ENCODE measurements at places on chromosomes 2 and 18.

DNA sequence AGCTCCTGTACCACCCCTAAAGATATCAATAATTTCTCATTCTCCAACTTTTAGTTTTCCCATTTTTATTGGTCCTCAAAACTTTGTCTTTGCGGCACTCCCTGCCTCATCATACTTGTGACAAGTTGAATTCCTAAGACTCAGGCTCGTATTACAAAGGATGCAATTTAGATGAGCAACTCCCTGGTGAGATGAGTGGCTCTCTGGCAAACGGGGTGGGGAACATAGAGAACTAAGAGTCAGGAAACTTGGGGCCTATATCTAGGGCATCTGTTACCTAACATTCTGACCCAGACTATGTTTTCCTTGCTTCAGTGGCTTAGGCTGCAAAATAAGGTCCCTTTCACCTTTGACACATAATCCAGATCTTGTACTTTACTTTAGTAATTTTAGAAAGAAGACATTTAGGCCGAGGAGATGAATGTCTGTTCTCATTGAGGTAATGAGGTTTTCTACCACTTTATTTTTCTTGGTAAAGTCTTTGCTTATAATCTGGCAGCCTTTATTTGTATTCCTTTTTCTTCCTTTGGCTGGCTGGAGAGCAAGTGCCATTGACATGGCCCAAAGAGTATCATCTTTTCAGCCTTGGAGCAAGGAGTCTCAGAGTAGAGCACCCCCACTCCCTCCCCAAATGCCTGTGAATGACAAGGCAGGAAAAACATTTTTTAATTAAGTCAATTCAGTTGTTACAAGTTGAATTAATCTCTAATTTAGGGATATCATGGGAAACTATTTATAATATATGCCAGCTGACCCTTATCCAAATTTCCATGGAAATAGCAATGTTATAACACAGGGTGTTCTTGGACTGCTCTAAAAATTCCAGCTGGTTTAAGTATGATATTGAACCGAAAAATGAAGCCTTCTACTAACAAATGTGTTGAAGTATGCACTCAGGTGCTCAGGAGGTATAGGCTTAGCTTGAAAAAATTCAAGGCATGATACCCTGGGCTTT is 15.2 kb downstream of the TSPYL6 start:
- no peak for DNase-seq

GRCh38 chr2:142241016-142241415 is 110.2 kb upstream of the LRP1B start:
- no peak for DNase-seq

DNA sequence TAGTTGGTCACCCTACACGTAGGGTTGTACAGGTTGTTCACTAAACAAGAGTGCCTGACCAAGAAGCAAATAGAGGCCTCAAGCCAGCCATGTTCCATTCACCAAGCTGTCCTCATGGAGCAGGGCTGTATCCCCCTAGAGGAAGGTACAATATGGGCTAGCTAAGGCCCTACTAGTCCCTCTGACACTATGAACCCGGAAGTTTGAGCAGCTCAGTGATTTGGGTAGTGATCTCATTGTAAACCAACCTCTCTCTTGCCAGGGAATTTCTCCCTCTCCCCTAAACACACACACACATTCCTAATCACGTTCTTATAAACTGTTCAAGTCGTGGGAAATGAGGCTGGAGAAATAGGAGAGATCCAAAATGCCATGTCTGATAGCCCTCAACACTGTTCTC is 6.7 kb upstream of the CYS1 start:
- DNase-seq, result no peak

DNA sequence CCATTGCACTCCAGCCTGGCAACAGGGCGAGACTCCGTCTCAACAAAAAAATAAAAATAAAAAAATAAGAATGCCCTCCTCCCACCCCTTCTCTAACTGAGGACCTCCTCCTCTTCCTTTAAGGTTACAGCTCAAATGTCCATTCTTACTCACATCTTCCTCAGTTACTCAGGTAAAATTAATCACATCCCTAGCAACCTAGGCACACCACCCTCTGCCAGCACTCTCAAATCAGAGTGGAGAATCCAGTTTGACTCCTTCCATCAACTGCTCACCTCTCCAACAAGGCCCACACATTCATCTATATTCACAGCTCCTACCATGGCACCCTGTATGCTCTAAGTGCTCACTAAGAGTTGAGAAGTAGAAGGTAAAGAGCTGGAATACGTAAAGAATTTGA is 254.3 kb downstream of the ZEB2 start:
- no peak for DNase-seq

DNA sequence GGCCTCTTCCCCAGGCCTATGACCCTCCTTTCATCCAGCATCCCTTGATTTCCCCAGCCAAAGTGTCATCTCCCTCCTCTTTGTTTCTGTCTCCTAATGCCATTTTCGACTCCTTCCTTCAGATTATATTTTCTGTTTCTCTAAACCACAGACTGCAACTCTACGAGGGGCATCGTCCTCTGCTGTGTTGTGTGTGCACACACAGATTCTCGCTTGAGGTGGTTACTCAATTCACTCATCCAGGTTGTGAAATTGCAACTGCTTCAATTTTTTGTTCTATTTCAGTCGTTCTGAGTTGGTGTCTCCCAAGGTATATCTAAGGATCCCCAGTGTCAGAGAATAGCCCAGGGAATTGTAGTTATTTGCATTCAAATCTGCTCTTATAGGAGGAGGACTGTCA is 113.5 kb upstream of the NDUFV2 start:
- no peak for DNase-seq

- no peak for DNase-seq
Observed at GRCh38 chr2:71282493-71282892, 49.1 kb upstream of the ZNF638 start.

All from stimulated activated CD4-positive, alpha-beta T cell treated with anti-CD3 and anti-CD28 coated beads, Interleukin-4, amount 100 ng/mL, for 48 hours (primary cell).